Osteoblast (primary cell): ENCODE measurements at places on chromosomes 5 and 9. TPM values are rescaled to one million over a fixed set of nuclear protein-coding genes. Genes with fewer than 3 reads are reported as not detected.

- peak; percentile 15 for DNase-seq
These were observed 19.7 kb downstream of the ACSL6 start for GRCh38 chr5:131991593-131992324.

Gene FOXD4L4
- total RNA-seq = under 0.01 TPM in 2 replicates

DNA sequence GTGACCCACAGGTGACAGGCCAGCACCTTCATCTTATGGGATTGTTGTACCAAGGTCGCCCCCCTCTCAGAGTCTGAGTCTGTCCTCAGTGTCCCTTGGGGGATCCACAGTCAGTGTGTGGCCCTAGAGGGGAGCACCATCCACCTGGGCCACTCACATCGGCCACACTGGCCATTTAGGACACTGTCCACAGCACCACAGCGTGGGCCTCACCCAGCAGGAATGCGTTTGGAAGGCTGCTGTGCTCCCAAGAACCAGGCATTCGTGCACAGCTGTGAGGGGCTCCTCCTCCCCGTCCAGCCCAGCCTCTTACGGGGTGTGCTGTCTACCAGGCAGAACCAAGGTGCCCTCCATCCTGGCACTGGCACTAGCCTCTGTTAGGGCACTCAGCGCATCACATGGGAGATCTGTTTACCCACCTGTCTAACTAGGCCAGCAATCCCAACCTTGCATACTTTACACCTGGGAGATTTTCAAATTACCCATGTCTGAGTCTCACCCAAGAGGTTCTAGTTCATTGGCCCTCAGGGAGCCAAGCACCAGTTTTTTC, 24.5 kb upstream of the UBE2QL1 start:
- DNase-seq = no peak

- DNase-seq = no peak
These were observed 80.8 kb downstream of the ASTN2 start for GRCh38 chr9:117334101-117334500.

DNA sequence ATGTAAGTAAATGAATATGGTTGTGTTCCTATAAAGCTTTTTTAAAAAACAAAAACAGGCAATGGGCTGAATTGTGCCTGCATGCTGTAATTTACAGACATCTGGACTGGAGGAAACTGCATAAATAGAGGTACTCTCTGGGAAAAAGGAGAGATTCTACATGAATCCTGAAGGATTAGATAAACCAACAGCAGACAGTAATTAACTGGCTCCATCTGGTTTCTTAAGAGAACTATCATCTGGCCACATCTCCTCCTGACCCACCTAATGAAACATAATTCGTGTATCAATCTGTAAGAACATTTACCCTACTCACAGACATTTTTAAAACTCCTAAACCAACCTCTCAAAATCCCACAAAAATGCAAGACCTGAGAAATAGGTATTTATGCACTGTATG, 528.1 kb upstream of the ST8SIA4 start:
- no peak for DNase-seq

Gene PFN3
- total RNA-seq = not detected in 2 replicates

DNA sequence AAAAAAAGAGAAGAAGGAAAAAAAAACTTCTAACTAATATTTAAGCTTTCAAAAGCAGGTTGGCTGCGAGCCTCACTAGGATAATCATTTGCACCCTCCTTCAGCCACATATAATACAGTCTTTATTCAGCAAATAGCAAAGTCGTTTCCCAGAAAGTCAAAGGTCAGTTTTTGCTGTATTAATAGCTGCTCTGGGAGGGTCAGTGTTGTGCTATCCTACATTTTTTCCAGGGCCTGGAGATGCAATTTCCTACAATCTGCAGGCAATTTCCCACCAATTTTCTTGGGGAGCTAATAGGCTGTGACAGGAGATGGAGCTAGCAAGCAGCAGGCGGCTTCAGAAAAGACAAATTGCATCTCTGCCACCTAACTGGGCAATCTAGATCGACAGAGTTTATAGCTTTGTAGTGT, 136.8 kb downstream of the TLE1 start:
- no peak for DNase-seq

DNA sequence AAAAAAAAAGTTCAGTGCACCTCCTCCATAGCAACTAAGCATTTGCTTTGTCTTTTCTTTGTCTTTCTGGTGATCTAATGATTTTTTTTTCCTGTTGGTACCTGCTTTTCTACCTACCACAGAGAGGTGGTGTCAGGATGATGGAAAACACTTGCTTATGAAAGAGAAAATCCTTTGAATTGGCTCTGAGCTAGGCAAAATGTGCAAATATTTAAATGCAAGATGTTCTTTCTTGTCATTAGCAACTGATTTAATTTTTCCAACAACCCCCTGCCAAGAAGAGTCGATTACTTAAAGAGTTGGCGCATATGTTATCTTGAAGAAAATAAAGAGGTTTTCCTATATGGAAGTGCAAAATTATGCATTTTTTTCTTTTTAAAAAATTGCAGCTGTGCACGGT, 37.7 kb downstream of the TNC start:
- no peak for DNase-seq

Gene TMEM252
- total RNA-seq = not detected in 2 replicates

Gene PCDHGA6
- total RNA-seq = 5.0 and 5.1 TPM in 2 replicates

Gene SPINK6
- total RNA-seq = not detected in 2 replicates

DNA sequence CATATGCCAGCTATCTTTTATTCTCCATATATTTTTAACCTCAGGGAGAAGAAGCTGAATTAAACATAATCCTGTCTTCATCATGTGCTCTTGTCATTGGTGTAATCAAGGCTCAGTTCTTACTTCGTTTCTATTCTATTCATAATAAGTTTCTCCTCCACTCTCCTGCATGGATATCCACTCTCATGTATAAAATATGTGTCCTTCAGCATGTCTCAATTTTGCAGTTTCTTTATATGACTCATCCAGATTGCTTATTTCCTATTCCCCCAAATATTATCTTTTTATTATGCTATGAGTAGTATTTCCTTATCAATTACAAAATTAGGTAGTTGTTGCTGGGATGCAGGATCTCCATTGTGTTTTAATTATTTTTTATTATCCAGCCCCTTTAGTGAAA, 643.7 kb upstream of the ACO1 start:
- DNase-seq = no peak

GRCh38 chr5:175544108-175544511, 65.8 kb downstream of the SFXN1 start:
- DNase-seq = no peak

DNA sequence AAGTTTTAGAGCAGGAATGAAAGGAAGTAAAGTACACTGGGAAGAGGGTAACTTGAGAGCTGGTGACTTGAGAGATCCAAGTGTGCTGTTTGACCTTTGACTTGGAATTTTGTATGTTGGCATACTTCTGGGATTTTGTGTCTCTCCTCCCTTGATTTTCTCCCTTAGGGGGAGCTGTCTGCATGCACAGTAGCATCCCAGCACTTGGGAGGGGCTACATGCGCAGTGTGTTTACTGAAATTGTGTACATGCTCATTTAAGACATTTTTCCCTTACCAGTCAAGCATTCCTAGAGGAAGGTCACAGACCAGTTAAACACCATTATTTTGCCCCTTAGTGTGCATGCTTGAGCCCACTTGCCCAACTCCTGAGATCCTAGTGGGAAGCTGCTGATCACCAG, 120.1 kb downstream of the ZNF622 start:
- DNase-seq = no peak

Gene CCDC171
- total RNA-seq = 5.8 and 8.0 TPM in 2 replicates

DNA sequence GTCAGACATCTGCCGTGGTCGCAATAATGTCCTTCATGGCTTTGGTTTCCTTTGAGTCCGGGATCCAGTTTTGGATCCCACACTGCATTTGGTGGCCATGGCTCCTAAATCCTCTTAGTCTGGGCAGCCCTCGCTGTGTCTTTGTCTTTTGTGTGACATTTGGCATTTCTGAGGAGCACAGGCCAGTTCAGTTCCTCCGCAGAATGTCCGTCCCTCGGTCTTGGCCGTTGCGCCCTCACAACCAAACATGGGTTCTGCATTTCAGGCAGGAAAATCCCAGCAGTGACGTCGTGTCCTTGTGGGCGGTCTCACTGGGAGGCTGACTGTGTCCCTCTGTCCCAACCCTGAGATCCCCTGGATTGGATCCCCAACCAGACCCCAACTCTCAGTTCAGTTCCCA, 172.9 kb upstream of the PPP1R26 start:
- DNase-seq = peak; percentile 14

DNA sequence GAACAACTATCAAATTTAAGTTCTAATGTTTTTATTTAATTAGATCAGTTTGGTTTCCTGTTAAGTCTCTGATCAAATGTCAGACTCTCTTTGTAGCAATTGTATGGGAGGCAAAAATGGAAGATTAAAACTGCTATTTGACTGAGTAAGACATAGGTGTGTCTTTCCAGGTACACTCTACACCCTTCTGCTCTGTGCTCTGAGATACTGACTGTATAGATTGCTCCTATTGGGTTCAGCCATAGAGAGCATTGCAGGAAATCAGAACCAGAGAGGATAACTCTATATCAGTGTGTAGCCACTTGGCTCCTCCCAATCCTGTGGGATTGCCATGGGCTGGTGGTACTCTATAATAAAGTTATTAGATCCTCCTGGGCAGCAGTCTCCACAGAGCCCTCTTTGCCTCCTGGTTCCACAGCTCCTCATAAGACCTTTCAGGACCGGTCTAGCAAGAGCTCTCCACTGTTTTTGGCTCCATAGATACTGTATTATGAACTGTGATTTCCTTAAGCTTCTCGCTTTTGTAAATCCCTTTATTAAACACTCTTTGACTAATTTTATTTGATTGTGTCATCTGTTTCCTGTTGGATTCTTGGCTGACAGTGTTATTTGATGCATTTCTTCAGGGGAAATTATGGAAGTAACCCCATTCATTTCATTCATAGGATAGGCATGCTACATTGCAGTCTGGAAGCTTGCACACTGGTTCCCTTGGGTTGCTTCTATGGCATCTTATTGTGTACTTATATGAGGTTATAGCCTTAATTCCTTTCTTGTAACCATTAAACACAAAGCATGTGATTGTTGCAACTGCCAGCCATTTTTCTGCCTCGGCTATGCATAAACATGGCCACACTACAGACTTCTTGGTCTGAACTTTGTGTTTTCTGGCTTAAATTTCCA, 115.6 kb downstream of the VCAN start:
- peak; percentile 37 for DNase-seq

DNA sequence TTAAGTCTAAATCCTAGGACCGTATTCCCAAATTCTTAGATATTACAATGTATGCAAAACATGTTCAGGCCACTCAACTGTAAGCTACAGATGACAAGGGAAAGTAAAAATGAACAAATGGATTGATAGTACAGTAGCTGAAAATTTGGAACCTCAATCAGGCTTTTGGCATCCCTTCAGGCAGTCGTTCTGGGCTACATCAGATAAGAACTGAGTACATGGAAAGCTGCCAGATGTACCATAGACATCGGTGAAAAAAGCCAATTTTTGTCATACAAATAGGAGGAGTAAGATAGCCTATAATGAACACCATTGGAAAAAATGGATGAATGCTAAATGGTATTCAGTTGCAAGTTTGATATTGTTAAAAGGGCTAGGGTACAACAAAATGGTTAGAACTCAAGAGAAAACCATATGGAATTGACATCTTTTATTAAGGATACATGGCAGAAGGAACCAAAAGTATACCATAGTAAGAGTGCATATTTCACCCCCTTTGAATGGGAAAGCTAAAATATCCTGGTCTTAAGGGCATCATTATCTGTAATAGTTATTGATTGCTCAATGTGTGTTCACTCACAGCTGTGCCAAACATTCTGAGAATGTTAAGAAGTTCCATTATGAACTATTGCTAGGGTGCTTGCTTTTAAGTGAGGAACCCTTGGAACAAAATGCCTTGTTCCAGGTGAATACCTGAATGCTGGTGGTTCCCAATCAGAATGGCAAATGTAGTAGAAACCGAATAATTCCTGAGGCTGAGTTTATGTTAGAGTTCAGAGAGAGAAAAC, 86.4 kb downstream of the NR3C1 start:
- no peak for DNase-seq

DNA sequence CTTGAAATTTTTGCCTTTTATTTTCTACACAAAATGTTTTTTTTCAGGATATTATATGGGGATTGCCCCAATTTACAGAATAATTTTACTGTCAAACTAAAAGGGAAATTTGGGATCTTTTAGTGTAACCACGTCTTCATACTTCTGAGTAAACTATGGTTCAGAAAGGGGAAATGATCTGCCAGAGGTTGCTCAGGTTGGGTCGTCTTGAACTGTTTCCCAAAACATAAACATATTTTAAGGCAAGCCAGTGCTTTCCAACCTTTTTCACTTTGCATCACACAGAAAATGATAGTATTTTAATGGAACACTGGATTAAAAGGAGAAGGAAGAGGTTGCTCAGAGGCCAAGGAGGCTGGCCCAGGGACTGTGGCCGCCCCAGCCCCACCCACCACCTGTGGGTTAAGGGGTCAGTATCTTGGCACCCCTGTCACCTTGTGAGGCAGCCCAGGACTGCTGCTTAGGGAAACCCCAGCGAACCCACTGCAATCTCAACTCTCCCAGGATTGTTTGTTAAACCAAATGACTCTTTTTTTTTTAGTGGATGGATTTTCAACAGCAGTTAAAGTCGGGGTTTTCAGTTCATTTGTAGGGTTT, 142.7 kb upstream of the DHFR start:
- peak; percentile 31 for DNase-seq

Gene SHC3
- total RNA-seq = under 0.01 and 0.36 TPM in 2 replicates

Gene LCN2
- total RNA-seq = not detected in 2 replicates

Gene LCN10
- total RNA-seq = not detected in 2 replicates

DNA sequence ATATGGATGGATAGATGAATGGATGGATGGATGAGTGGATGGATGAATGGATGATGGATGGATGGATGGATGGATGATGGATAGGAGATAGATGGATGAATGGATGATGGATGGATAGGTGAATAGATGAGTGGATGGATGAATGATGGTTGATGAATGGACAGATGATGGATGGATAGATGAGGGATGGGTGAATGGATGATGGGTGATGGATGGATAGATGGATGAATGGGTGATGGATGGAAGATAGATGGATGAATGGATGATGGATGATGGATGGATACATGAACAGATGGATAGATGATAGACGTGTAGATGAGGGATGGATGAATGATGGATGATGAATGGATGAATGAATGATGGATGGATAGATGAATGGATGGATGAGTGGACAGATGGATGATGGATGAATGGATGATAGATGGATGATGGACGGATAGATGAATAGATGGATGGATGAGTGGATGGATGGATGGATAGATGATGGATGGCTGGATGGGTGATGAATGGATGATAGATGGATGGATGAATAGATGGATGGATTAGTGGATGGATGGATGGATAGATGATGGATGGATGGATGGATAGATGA, 53.8 kb downstream of the OLFM1 start:
- no peak for DNase-seq

- DNase-seq = no peak
These were observed 147.4 kb upstream of the DMRT1 start for GRCh38 chr9:694092-694402.

DNA sequence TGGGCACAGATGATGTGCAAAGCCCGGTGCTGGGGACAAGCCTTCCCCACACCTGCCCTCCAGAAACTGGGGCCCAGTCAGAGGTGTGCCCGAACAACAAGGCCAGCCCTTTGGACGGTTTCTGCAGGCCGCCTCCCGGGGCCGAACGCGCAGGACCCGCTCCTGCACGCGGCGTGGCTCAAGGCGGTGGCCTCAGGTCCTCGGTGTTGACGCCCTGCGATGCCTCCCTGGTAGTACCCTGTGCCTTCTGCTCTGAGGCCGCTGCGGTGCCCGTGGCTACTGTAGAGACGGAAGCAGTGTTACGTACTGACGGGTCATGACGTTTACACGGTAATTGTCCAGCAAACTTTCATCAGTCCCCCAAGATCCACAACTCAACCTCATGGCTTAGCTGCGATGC, 33.5 kb upstream of the FANCC start:
- no peak for DNase-seq

- no peak for DNase-seq
These were observed 84.9 kb downstream of the TEK start for GRCh38 chr9:27193886-27194285.

Gene SLC36A3
- total RNA-seq = not detected in 2 replicates
